ENCODE measurements at places on chromosomes 7 and 10.

- no peak for DNase-seq
These were observed 83.1 kb upstream of the SEMA3A start for GRCh38 chr7:84277628-84278224.

DNA sequence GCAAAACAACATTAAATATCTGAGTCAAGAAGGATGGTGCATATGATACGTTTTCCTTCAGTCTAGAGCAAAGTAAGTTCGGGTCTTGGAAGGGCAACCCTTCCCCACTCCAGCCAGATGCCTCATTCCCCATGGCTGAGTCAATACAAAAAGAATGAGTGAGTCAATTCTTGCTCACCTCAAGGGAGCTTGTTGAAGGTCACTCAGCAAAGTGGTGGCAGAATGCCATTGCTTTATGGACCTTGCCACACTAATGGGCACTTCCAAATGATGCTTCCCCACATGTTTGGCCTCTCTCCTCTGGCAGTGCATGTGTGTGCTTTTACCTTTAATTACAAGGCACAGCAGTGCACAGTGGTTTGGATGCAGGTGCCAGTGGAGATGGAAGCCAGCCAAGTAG is 296.5 kb downstream of the SORCS3 start:
- DNase-seq, result no peak

GRCh38 chr7:77796960-77797359 is 1.3 kb downstream of the TMEM60 start:
- no peak for DNase-seq

DNA sequence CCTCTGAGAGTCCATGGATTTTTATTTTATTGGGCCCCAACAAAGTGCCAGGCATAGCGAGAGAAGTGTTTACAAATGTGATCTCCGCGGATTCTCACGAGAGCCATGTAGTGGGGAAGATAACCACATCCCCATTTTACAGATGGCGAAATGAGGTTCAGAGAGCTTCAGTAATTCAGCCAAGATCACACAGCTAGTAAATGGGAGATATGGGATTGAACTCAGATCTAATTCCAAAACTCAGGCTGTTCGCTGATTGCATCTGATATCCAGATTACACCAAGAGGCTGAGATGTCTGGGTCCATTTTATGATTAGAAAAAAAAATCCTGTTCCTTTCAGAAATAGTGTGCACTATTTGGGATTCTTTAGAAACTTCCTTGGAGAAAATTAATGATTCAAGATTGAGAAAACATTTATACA is 1.3 kb downstream of the FAS start:
- no peak for DNase-seq

DNA sequence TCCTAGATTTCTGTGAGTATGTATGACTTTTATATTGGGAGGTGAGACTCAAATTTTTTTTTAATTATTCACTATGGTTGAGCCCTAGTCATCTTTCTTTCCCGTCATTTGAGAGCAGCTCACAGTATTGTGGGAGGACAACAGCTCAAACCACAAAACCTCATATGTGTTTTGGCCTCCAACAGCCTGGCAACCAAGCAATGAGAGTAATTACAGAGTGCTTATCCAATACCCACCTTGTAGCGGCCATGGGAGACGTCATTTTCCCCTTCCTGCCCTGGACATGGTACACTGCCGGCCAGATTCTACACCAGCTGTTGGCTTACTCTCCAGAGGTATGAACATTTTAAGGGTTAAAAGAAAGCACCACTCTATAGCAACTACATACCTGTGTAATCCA is 49.1 kb downstream of the DOCK4 start:
- no peak for DNase-seq

DNA sequence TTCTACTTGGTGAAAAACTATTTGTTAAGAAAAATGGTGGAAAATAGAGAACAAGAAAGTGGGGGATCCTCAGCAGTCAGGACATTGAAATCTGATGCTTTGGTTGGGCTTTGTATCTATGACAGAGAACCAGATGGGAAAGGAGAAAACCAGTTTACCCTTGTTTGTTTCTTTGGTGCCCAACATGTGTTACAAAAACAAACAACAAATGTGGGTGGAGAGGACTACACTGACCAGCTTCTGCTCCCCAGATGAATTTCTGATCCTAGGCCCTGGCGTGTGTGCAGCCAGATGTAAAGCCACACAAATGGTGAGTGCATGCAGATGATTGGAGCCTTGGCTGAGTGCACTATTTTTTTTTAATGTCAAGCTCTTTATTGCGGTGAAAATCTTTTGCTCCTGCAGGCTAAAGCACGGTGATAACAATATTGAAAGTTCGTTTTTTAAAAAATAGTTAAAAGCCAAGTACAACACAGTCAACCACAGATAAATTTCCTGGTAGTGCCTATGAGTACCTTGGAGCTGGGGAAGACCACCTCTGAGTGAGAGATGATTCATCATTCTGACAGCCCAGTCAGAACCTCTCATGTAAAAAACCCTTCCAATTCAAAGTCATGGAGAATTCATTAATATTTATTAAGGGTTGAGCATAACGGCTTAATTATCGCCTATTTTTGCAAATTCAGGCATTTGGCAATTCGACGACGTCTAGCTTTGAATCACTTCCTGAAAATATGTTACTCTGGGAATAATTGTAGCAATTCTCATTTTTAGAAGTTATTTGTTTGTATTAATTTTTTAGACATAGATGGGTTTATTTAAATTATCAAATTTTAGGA is 163.7 kb downstream of the AGMO start:
- no peak for DNase-seq

DNA sequence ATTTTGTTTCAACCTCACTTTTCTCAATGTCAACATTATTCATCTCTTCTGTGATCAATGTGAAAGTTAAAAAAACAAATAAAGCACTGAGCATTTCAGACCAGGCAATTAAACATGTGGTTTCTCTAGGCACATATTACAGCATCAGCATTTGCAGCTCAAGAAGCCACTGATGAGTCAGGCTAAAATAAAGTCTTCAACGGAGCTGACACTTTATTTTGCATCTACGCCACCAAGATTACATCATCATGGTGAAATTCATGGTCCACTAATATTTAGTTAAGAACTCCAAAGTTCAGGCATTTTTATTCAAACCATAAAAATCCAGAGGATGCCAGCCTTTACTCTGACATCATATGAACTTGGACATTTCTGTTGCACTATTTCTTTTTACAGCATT is 33.0 kb downstream of the MAGI2 start:
- DNase-seq, result no peak

DNA sequence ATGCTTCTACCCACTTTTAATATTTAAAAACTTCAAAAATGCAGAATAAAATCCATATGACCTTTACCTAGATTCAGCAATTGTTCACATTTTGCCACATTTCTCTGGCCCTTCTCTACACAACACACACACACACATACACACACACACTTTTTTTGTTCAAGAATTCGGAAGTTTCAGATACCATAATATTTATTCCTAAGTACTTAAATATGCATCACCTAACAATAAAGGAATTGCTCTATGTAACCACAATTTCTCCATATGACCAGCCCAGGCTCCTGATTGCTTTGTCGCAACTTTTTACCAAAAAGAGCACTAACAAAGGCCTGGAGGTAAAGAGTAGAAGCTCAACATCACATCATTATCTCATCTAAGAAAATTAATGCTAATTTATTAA is 106.6 kb downstream of the FAS start:
- DNase-seq, result no peak

Measured in CD4-positive, alpha-beta T cell treated with Interleukin-2 at 100 ng/mL for 4 hours (primary cell).